ENCODE measurements at places on chromosomes 5 and 9. TPM values are rescaled to one million over a fixed set of nuclear protein-coding genes. Genes with fewer than 3 reads are reported as not detected.

Gene PRSS3
- 26.8 TPM for total RNA-seq

Gene NREP
- total RNA-seq: 89.1 TPM

Gene GKAP1
- 0.78 TPM for total RNA-seq

Gene PCDHA1
- 0.06 TPM for total RNA-seq

Gene CACNA1B
- 0.41 TPM for total RNA-seq

Gene GRM6
- total RNA-seq: not detected

Gene FOXD1
- total RNA-seq: 10.8 TPM

Gene SNCAIP
- total RNA-seq: 18.4 TPM

All from glomerular endothelial cell (primary cell).